ENCODE measurements at places on chromosomes 1 and 21. TPM values are rescaled to one million over a fixed set of nuclear protein-coding genes. Genes with fewer than 3 reads are reported as not detected.
A peak's percentile ranks its signal among the peaks of the same experiment; 100 is the strongest.

DNA sequence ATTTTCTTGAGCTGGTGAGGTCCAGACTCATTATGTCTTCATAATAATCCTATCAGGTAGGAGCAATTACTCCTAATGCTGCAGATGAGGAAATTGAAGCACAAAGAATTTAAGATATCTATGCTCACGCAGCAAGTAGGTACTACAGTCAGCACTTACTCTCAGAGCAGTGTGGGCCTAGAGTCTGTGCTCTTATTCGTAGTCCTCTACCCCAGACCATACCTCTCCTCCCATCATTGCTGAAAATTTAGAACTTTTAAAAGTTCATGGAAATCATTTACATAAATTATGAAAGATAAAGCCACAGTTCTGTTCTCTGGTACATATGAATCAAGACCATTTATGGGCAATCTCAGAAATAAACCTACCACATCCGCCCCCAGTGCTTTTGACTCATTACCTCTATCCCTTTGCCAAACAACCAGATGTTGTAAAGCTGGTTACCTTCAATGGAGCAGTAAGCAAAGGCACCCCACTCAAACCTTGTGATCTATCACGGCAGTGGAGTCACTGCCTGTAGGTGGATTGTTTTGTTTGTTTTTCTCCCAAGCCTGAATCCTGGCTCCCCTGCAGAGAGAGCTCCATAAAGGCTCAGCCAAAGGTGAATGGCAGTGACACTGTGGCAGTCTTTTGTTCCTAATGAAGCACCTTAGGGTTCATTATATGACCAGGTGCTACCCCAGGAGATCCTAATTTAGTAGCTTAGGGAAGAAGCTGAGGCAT is 20.9 kb upstream of the MAN1A2 start:
- no peak for DNase-seq

ELAPOR1 gene
- 1.6 TPM for polyA plus RNA-seq

- no peak for DNase-seq
These were observed 395.4 kb upstream of the ADAMTS5 start for GRCh38 chr21:27362249-27362648.

GRCh38 chr1:156112276-156113137 is 2.0 kb upstream of the LMNA start:
- DNase-seq: no peak

- no peak for DNase-seq
These were observed at the start of gene SLC6A17 for GRCh38 chr1:110150330-110151174. SLC6A17 (plus strand) TSS chr1:110150494; CDS start chr1:110166930, 16,436 bp downstream.

- DNase-seq: no peak
These were observed 5.2 kb downstream of the FOXD3 start for GRCh38 chr1:63327417-63328054.

GRCh38 chr1:66386712-66387111 is 147.2 kb upstream of the SGIP1 start:
- DNase-seq: no peak

DNA sequence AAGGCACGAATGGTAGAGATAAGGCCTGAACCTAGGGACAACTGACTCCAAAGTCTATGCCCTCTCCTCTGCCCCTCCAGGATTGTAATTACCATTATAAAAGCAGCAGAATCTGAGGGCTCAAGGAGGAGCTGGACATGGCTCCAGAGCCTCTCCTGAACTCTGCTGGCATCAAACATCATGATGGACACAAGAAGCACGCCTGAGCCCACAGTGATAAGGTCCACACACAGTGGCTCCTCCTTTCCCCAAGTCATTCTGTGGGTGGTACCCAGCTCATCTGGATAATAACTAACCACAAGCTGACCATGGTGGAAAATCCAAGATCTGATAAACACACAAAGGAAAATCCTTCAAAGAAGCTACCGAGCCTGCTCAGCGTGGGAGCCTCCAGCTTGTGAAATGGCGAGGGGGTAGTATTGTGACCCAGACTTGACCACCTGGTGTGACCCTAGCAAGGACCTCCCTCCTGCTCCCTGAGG is 85.2 kb downstream of the HIVEP3 start:
- DNase-seq: no peak

GJC2 gene
- 0.42 TPM for polyA plus RNA-seq

DNA sequence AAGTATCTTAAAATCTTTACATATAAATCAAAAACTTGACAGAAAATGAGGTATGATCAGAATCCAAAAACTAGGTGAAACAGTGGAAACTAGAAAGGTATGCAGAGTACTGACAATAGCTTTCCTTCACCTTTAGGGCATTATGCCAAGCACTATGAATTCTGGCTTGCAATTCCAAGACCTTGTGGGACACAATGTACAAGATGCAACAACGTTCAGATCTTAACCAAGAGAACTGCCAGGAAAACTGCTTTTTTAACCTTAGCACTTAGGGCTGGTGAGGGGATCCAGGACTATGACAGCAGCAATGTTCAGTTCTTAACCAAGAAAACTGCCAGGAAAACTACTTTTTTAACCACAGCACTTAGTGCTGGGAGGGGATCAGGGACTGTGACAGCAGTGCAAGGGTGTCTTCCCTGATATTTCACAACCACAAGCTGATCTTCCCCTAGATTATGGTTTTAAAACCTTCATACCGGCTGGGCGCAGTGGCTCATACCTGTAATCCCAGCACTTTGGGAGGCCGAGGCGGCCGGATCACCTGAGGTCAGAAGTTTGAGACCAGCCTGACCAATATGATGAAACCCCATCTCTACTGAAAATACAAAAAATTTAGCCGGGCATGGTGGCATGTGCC is 22.3 kb downstream of the FOXJ3 start:
- no peak for DNase-seq

C1QA gene
- 10.1 TPM for polyA plus RNA-seq

- no peak for DNase-seq
These were observed 357.1 kb downstream of the DISC1 start for GRCh38 chr1:231983588-231984193.

TNFAIP8L2 gene
- 1.6 TPM for polyA plus RNA-seq

- DNase-seq: peak; percentile 58
These were observed 2.7 kb downstream of the RHBG start for GRCh38 chr1:156371553-156372264.

- no peak for DNase-seq
These were observed 17.6 kb downstream of the OSCP1 start for GRCh38 chr1:36432616-36433015.

DNA sequence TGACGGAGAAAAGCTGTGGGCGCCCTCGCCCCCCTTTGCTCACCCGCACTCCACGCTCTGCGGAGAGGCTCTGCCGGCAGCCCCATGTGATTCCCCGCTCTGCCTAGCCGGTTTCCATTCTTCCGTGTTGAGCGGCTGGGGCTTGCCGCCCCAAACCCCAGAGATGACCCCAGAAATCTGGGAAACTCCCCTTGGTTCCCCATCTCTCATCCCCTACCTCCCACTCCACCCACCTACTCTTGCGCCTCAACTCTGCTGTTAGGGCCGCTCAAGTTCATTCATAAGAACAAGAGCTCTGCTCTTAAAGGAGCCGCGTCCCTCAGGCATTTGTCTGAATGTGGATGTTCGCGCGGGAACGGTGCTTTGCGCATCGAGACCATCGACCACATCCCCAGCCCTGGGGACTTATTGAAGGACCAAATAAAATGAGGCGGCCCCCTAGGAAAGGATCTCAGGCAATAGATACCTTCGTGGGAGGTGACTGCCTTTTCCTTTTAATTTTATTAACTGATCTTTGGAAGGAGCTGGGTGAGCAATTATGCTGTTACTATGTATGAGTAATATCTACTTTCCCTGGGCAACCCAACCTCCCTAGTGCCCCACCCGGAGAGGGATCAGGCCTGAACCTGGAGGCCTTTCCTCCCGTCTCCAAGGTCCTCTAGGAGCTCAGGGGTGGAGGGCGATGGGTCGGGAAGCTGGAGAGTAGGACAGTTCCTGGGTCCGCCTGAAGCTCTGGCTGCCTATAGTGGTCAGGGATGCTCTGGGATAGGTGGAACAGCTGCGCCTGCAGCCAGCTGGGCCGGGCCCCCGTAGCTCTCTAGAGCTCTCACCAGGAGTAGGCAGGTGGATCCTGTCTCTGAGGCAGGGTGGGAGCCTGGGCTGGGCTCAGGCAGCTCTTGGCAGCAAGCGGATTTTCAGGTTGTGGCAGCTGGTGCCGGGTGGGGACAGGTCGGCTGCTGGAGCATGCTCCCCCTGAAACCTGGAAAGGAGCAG is 898 bp downstream of the MFSD2A start:
- DNase-seq: no peak

DNA sequence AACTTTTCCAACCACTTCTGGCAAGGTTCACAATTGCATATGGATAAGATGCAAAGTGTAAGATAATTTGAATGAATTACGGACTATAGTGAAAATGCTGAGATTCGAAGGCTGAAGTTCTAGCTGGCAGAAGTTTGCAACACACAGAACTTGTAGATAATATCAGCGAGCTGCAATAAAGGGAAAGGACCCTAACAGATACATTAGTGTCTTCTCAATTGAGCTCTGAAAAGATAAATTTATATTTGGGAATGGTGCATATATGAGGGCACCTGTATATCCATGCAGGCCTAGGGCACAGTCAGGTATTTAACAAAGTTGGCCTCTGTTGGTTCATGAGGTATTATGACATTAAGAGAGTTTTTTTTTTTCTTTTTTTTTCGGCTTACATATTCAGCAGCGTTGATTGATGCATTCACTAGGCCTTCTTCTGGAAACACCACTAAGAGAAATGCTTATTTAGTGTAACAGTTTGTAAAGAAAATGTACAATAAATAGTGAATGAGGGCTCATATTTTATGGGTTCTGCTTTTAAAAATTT is 2.2 kb downstream of the NFIA start:
- DNase-seq: no peak

GRCh38 chr1:27831568-27832410 is 1.2 kb downstream of the PPP1R8 start:
- DNase-seq: no peak

PSMB2 gene
- polyA plus RNA-seq: 80.3 TPM

GRCh38 chr21:42688226-42688840 is 34.9 kb downstream of the PDE9A start:
- no peak for DNase-seq

DNA sequence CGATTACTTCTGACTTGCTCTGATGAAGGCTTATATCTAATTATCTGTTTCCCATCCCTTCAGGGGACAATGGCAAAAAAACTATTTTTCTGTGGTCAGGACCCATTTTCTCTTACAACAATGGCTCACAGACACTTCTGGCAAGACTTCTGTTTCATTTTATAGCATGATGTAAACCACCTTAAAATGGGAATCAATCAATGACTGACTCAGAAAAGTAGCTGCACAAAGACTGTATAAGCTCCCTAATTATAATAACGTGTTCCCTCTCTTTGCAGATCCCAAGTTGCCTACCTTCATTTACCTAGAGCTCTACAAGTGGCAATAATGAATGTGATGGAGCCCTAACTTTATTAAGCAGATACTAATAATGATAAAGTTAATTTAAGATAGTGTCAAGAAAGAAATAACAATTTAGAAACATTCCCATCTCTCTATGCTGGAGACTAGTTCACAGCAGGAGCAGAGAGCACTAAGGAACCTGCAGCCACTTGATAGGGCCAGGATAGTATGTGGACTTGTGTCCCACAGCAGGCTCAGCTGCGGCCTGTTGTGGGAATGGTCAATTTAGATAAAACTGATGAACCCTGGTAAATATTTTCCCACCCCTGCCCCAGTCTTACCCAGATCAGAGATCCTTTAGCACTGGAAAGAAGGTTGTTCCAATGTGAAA is 538 bp downstream of the GBP2 start:
- no peak for DNase-seq

DNA sequence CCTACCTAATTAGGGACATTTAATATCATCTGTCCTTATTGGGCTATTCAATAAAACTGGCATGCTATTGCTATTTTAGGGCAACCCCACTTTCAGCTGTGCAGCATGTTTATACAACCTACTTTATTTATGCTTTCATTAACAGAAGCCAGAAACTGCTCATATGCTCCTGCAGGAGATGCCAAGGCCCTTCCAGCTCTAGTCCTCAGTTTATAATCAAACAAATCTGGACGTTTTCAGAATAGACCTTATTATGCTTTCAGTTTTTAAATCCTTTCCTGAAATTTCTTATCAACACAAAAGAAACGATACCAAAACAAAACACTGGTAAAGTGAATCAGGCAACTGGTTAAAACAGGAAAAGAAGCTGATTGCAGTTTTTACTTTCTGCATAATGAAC is 53.2 kb downstream of the PTGS2 start:
- DNase-seq: no peak

DNA sequence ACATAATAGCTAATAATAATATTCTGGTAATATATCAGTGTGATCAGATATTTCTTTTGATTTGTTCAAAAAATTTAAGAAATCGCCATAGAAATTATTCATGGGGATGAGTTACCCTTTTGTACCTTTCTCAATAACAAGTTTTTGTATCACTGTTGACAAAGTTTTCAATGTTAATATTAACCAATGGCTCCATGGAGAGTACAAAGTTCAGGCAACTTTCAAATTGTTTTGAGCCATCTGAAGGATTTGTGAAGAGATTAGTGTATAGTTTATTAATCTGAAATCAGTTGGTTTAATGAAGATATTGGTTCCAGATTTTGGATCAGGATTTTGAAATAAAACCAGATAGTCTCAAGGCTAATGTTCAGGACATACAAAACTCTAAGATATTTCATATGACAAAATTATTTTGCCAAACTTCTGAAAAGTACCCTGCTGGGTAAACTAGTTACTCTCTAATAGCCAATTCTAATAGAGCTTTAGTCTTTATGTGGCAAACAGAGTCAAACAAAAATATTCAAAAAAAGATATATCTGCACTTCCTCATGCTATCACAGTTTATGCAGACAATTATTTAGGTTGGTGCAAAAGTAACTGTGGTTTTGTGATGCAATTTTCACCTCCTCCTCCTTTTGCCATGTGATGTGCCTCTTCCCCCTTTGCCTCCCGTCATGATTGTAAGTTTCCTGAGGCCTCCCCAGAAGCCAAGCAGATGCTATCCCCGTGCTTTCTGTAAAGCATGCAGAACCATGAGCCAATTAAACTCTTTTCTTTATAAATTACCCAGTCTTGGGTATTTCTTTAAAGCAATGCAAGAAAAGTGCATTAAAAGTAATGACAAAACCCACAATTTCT is 1105.0 kb downstream of the PLA2G4A start:
- DNase-seq: no peak

DNA sequence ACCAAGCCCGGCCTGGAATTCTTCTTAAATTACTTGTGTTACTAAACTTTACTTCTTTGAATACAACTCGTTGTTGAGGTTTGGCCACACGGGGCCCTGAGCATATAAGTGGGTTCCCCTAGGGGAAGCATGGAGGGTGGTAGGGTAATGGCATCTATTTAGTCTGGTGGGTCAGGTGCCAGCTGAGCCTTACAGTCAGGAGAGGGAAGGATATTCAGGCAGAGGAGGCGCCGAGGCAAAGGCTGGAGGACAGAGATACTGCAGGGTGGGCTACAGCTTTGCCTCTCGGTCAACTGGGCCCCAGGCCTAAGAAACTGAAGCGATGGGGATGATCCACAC is 424 bp upstream of the NECAP2 start:
- no peak for DNase-seq

VANGL2 gene
- polyA plus RNA-seq: 39.3 TPM

PDC gene
- polyA plus RNA-seq: 0.35 TPM

GRCh38 chr1:2441746-2442145 is 29.4 kb upstream of the PEX10 start:
- no peak for DNase-seq

- no peak for DNase-seq
These were observed 119.2 kb upstream of the RAB3GAP2 start for GRCh38 chr1:220391491-220391890.

NIT1 gene
- 50.5 TPM for polyA plus RNA-seq

TSTD1 gene
- polyA plus RNA-seq: 44.4 TPM

KIF2C gene
- 38.8 TPM for polyA plus RNA-seq
